ENCODE measurements at places on chromosomes 3 and 15.

DNA sequence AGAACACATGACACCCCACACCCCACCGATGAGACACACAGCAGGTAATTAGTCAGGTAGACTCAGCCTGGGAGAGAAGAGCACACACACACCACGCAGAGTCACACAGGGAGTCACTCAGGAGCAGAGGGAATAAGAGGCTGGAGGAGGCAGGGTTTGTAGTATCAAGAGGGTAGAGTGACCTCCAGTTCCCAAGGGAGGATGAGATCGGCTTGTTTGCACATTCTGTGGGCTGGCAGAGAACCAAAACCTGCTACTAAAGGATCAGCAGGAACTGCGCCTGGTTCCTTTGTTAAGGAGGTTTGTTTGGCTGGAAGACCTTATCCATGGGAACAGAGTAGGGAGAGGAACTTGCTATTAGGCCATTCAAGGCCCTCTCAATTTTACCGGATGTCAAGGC, 281.4 kb upstream of the SLCO3A1 start:
- no peak overlapping the region for H3K27ac ChIP-seq
- no peaks in the 10 kb centered on the region for H3K4me1 ChIP-seq
- ATAC-seq, result no peak
- H3K4me3 ChIP-seq, result no peak overlapping the region
- H3K27me3 ChIP-seq, result peaks cover 15% of the 10 kb centered on the region

DNA sequence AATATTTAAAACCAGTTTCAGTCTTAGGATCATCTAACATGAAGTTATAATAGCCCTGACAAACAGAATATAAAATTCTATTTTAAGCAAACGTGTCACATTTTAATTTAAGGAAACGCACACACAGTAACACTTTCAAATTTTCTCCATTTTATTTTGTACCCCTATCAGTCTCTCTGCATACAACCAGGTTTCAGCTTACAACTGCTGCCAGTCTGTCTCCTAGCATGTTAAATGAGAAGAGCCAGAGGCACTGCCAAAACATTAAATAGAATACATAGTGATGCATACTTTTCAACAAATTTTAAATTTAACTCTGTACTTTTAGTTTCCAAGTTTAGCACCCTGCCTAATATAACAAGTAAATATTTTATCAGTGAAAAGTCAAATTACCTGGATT, 60.8 kb downstream of the UACA start:
- H3K4me3 ChIP-seq, result no peak overlapping the region
- H3K4me1 ChIP-seq, result no peaks in the 10 kb centered on the region
- no peaks in the 10 kb centered on the region for H3K36me3 ChIP-seq
- no peak for ATAC-seq
- no peak overlapping the region for H3K27ac ChIP-seq

DNA sequence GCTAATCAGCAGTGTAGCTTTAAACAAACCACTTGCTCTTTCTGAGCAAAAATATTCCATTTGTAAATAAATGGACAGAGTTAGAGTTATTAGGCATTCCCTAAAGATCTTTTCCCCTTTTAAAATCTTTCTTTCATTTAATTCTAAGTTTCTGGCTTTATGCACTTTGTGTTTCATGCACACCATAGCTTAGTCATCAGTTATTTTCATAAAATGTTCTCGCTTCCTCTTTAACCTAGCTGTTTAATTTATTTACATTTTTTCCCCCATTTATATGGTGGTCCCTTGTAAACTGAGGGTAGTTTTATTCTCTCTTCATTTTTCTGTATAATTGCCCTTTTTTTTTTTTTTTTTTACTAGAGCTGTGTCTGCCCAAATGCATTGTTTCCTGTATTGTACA, 315.0 kb upstream of the LRRFIP2 start:
- H3K27me3 ChIP-seq, result no peaks in the 10 kb centered on the region
- no peak overlapping the region for H3K4me3 ChIP-seq
- no peaks in the 10 kb centered on the region for H3K36me3 ChIP-seq
- no peaks in the 10 kb centered on the region for H3K4me1 ChIP-seq
- H3K27ac ChIP-seq, result no peak overlapping the region

GRCh38 chr3:36282766-36283165, 97.5 kb upstream of the STAC start:
- no peaks in the 10 kb centered on the region for H3K27me3 ChIP-seq
- H3K4me1 ChIP-seq, result no peaks in the 10 kb centered on the region
- no peaks in the 10 kb centered on the region for H3K36me3 ChIP-seq
- no peak overlapping the region for H3K27ac ChIP-seq
- no peak for ATAC-seq

DNA sequence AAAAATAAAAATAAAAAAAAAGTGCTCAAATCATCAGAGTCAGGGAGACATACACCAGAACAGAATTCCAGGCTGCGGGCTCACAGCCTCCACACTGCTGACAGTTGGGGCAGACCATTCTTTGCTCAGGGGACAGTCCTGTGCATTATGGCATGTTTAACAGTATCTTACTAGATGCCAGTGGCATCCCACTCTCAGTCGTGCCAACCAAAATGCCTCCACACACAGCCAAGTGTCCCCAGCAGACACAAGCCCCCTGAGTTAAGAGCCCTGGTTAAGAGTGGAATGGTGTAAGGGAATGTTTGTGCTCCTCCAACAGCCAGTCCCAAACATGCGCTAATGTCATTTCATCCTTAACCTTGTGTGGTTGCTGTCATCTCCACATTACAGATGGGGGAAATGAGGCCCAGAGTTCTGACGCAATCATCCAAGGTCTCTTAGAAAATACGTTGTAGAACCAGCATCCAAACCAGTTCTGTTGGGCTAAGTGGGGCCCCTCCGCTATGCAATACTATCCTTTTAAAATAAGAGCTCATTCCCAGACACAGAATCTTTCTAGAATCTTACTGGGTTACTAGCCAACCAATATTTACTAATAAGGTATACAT, 26.0 kb downstream of the CFAP92 start:
- no peak for ATAC-seq
- no peaks in the 10 kb centered on the region for H3K4me1 ChIP-seq
- no peaks in the 10 kb centered on the region for H3K27me3 ChIP-seq
- no peaks in the 10 kb centered on the region for H3K36me3 ChIP-seq
- H3K4me3 ChIP-seq, result no peak overlapping the region

- H3K36me3 ChIP-seq, result no peaks in the 10 kb centered on the region
- ATAC-seq, result no peak
- no peak overlapping the region for H3K4me3 ChIP-seq
- no peak overlapping the region for H3K27ac ChIP-seq
Observed at GRCh38 chr15:35559683-35560082, 13.7 kb upstream of the DPH6 start.

DNA sequence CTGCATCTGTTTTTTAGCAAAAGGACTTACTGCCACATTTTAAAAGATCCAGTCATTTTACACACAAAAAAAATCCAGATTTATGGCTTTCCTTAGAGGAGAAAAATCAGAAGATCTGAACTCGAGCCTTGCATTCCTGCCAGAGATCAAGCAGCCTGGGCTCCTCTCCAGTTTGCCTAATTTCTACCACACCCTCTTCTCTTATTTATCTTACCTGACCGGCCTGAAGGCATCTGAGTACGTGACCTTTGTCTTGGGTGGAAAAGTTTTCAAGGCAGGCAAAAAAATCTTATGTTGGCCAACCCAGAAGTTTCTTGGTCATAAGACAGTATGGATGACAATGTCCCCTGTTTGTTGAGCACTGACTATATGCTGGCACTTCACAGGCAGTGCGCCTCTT, 60.3 kb downstream of the CHRD start:
- no peak for ATAC-seq
- H3K4me1 ChIP-seq, result no peaks in the 10 kb centered on the region
- peaks cover 16% of the 10 kb centered on the region for H3K27me3 ChIP-seq
- no peaks in the 10 kb centered on the region for H3K36me3 ChIP-seq
- H3K27ac ChIP-seq, result no peak overlapping the region

DNA sequence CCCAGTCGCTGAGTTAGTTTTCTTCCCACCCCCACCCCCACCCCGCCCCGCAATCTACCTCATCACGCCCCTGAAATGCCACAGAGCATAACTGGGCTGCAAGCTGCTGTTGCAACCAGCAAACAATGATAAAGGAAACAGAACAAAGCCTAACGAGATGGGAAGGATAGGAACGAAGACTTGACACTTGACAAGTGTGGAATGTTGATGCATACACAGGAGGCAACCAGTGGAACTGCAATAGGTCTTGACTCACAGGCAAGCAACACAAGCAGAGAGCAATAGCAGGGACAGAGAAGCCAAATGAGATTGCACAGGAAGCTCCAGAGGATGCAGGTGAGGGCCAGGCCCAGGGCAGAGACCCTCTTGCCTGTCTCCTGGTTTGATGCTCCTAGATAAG, 225.9 kb downstream of the IGSF11 start:
- H3K4me1 ChIP-seq, result peaks cover 10% of the 10 kb centered on the region
- H3K27ac ChIP-seq, result no peak overlapping the region
- H3K36me3 ChIP-seq, result no peaks in the 10 kb centered on the region
- peaks cover 5% of the 10 kb centered on the region for H3K27me3 ChIP-seq

- no peaks in the 10 kb centered on the region for H3K4me1 ChIP-seq
- peaks cover 2% of the 10 kb centered on the region for H3K27me3 ChIP-seq
- H3K4me3 ChIP-seq, result no peak overlapping the region
- no peak overlapping the region for H3K27ac ChIP-seq
Observed at GRCh38 chr3:24505691-24506550, 11.3 kb upstream of the THRB start.

GRCh38 chr3:188047536-188047935, 106.4 kb upstream of the LPP start:
- H3K36me3 ChIP-seq, result no peaks in the 10 kb centered on the region
- no peak for ATAC-seq
- H3K4me3 ChIP-seq, result no peak overlapping the region
- H3K27me3 ChIP-seq, result no peaks in the 10 kb centered on the region

DNA sequence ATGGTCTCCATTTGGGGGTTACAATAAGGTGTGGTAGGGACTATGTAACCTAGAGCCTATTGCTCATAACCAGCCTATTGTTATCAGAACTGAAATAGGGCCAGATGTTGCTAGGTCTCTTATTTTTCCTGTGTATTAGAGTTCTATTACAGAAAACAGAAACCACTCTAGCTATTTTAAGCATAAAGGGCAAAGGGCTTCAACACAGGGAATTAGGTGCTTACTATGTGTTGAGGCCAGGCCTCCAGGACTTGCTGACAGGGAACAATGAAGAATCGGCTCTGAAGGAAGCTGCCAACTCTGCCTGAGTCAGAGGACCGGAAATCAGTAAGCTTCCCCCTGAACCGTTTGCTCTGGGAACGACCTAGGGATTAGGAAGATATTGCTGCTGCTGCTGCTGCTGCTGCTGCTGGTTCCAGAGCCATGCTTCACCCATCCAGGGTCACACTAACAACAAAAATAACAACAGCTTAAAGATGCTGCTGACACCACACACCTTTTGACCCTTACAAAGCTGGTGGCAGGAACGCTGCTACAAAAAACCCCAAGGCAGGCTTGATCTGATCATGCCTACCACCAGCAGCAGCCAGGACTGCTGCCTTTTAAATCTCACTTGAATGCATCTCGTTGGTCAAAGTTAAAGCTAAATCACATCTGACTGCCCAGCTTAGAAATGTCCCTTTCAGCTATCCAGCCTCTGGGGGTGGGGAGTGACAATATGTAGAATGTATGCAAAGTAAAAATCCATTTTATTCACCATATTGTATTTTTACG, 276.9 kb upstream of the IL12A start:
- H3K4me1 ChIP-seq, result no peaks in the 10 kb centered on the region
- H3K4me3 ChIP-seq, result no peak overlapping the region
- ATAC-seq, result no peak
- no peaks in the 10 kb centered on the region for H3K36me3 ChIP-seq
- peaks cover 5% of the 10 kb centered on the region for H3K27me3 ChIP-seq
- H3K27ac ChIP-seq, result no peak overlapping the region

- no peak overlapping the region for H3K4me3 ChIP-seq
- H3K4me1 ChIP-seq, result no peaks in the 10 kb centered on the region
- H3K36me3 ChIP-seq, result no peaks in the 10 kb centered on the region
- no peak overlapping the region for H3K27ac ChIP-seq
Observed at GRCh38 chr15:45132844-45133560, 3.2 kb downstream of the DUOX1 start.

DNA sequence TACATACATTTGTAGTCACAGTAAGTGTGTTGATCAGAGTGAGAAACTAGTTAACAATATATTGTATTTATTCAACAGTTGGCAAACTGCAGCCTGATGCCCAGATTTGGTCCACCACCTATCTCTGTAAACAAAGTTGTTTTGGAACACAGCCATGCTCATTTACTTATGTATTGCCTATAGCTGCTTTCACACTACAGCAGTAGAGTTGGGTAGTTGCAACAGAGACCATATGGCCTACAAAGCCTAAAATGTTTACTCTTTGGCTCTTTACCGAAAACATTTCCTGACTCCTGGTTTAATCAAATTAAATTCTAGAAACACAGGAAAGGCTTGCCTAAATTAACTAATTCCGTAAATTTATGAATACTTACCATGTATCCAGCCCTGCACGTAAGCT, 39.4 kb downstream of the CMC1 start:
- ATAC-seq, result no peak
- no peak overlapping the region for H3K4me3 ChIP-seq
- H3K27ac ChIP-seq, result no peak overlapping the region

GRCh38 chr3:136984837-136985236, 27.1 kb downstream of the IL20RB start:
- no peaks in the 10 kb centered on the region for H3K27me3 ChIP-seq
- H3K4me1 ChIP-seq, result no peaks in the 10 kb centered on the region
- no peak overlapping the region for H3K27ac ChIP-seq
- H3K4me3 ChIP-seq, result no peak overlapping the region

- H3K27ac ChIP-seq, result no peak overlapping the region
- peaks cover 14% of the 10 kb centered on the region for H3K27me3 ChIP-seq
- H3K4me3 ChIP-seq, result no peak overlapping the region
- no peak for ATAC-seq
- peaks cover 6% of the 10 kb centered on the region for H3K4me1 ChIP-seq
Observed at GRCh38 chr3:31705736-31706135, 173.0 kb downstream of the STT3B start.

DNA sequence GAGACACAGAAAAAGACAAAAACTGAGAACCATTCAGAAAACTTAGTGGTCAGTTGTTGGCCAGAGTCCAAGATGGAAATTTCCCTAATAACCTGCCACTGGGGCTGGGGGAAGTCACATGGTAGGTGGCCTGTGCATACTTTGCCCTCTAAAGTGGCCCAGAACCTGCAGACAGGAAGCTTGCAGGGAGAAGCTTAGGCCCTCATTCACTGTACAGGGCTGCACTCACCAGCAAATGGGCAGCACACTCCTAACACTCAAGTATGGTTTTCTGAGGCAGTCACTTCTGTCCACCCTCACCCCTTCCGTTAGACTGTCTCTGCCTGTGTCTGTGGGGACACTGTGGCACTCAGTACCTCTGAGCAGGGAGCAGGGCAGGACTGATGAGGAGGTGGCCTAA, 14.5 kb upstream of the RNU6-1 start:
- no peak overlapping the region for H3K4me3 ChIP-seq
- peaks cover 10% of the 10 kb centered on the region for H3K4me1 ChIP-seq
- H3K36me3 ChIP-seq, result no peaks in the 10 kb centered on the region
- H3K27ac ChIP-seq, result no peak overlapping the region

GRCh38 chr15:81117581-81117980, 16.5 kb upstream of the CFAP161 start:
- no peak for ATAC-seq
- no peak overlapping the region for H3K4me3 ChIP-seq
- peaks cover 30% of the 10 kb centered on the region for H3K27me3 ChIP-seq

- ATAC-seq, result no peak
- H3K27ac ChIP-seq, result no peak overlapping the region
- no peaks in the 10 kb centered on the region for H3K36me3 ChIP-seq
- no peak overlapping the region for H3K4me3 ChIP-seq
- peaks cover 17% of the 10 kb centered on the region for H3K27me3 ChIP-seq
- H3K4me1 ChIP-seq, result peaks cover 3% of the 10 kb centered on the region
Observed at GRCh38 chr3:134312873-134313846, 61.1 kb downstream of the AMOTL2 start.

- H3K4me1 ChIP-seq, result peaks cover 12% of the 10 kb centered on the region
- H3K27me3 ChIP-seq, result peaks cover 4% of the 10 kb centered on the region
- peak overlapping the region; percentile 12 for H3K27ac ChIP-seq
- H3K4me3 ChIP-seq, result no peak overlapping the region
- peak; percentile 61 for ATAC-seq
Observed at GRCh38 chr3:189013224-189013888, 158.4 kb upstream of the TPRG1 start.

Measured in activated T-helper 17 cell treated with anti-CD3 and anti-CD28 coated beads, Interleukin-2, amount 50 U/mL, for 72 hours (primary cell).